ENCODE measurements at places on chromosomes 4 and X. TPM values are rescaled to one million over a fixed set of nuclear protein-coding genes. Genes with fewer than 3 reads are reported as not detected.

The GK gene
- polyA plus RNA-seq = 110 TPM

The PDE6B gene
- polyA plus RNA-seq = 38.2 TPM

The ANKRD17 gene
- 84.6 TPM for polyA plus RNA-seq

The BCOR gene
- polyA plus RNA-seq = 47.9 TPM

The CENPE gene
- polyA plus RNA-seq = 16.6 TPM

The CT45A10 gene
- not detected for polyA plus RNA-seq

The DDX53 gene
- not detected for polyA plus RNA-seq

The FAM149A gene
- 44.3 TPM for polyA plus RNA-seq

The TMEM271 gene
- not detected for polyA plus RNA-seq

The HSFX1 gene
- 1.9 TPM for polyA plus RNA-seq

The MMAA gene
- polyA plus RNA-seq = 13.7 TPM

The RNF212 gene
- 14.9 TPM for polyA plus RNA-seq

The CAPN6 gene
- 25.8 TPM for polyA plus RNA-seq

DNA sequence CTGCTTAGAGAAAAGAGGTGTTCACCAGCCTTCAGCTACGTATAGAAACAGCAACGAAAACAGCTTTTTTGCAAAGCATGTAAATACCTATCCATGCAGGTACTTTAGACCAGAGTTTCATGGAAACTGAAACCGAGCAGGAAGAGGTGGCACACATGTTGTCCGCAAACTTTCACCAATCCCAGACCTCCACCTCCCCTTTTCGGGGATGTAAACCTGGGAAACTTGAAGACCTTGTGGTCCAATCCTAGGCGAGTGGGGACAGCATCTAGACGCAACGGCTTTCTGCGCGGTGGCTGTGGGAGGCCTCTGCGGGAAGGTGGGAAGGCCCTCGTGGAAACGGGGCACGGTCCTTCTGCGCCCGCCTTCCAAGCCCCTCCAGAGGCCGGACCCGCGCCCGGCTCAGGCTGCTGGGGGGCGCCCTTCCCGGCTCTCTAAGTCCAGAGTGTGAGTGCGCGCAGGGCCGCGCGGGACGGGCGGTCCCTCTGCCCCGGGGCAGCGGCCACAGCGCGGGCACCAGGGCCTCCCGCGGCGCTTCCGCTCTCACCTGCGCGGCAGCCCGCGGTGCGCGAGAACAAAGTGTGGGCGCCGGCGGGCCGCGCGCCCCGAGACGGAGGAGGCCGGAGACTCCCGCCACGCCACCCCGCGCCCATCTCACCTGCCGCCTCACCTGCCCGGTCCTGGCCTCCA is 830 bp upstream of the SHROOM2 start:
- no peak for DNase-seq

- no peak for DNase-seq
These were observed 50.0 kb downstream of the TMA16 start for GRCh38 chr4:163544407-163545038.

DNA sequence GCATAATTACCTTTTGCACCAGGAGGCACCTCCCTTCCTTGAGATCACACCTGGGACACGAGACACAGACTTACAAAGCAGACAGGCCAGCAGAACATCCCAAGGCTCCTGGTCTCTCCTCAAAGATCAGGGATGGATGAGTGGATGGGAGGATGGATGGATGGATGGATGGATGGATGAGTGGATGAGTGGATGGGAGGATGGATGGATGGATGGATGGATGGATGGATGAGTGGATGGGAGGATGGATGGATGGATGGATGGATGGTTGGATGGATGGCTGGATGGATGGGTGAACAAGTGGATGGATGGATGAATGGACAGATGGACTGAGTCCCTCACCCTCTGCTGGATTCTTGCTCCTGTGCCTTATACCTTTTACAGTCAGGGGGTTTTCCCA is 364.0 kb downstream of the BCOR start:
- no peak for DNase-seq

- no peak for DNase-seq
These were observed 27.9 kb downstream of the TKTL1 start for GRCh38 chrX:154323537-154323936.

- no peak for DNase-seq
These were observed 1977.2 kb downstream of the PCDH7 start for GRCh38 chr4:32697281-32697814.

GRCh38 chr4:9901257-9901656 is 119.8 kb downstream of the DRD5 start:
- no peak for DNase-seq

GRCh38 chr4:139770361-139770760 is 104.7 kb downstream of the MGST2 start:
- no peak for DNase-seq

- DNase-seq = no peak
These were observed 188.7 kb upstream of the VCX start for GRCh38 chrX:7654316-7654715.

DNA sequence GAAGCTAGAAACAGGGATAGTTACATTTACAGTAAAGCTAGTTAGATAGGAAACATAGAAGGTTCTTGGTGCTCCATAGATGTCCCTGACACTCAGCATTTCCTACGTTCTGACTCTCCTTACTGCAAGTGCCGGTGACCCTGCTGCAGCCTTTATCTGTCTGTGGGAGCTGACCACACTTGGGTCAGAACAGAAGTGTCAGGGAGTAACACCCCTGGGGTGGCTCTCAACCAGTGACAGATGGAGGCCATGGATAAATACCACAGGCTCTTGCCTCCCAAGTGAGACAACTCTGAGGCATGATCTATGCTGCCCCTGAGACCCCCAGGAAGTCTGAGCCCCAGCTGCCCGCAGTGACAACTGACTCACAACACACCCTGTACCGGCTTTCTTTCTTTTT is 69.8 kb downstream of the ANXA3 start:
- DNase-seq = no peak

DNA sequence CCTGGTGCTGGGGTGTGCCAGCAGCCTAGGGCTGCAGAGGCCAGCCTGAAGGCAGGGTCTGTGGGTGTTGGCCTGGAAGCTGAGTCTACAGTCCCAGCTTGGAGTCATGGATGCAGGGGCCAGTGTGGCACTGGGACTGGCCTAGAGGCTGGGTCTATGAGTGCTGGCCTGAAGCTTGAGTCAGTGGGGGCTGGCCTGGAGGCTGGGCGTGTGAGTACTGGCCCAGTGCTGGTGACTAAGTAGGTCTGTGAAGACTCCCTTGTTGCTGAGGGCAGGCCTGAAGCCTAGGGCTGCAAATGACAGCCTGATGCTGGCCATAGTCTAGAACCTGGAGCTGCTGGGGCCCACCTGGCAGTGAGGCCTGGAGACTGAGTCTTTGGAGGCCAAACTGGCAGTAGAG is 31.3 kb upstream of the ALG13 start:
- DNase-seq = no peak

DNA sequence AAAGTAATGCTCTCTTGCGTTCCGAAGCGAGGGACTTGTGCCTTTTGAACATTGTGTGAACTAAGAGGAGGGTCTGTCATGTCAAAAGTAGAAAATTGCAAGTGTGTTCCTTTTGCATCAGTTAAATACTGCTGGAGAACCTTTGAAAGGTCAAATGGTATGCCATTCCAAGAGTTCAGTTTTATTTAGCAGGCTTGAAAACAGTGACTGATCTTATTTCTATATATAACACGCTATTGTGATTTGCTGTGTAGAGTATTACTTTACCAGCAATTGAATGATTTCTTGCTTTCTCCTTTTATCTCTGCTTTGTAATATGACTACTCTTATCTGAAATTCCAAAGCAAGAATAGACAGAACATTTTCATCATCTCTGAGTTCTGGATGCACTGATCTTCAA is at the start of gene TECRL:
Gene TECRL (minus strand): TSS at position 151 of the 400 bp plus-strand sequence. CDS start 99 bp downstream, at position 52.
- DNase-seq = no peak

- no peak for DNase-seq
These were observed 32.0 kb upstream of the AMELX start for GRCh38 chrX:11261260-11261659.

- no peak for DNase-seq
These were observed 96.0 kb downstream of the FANCB start for GRCh38 chrX:14776901-14777300.

- DNase-seq = no peak
These were observed 139.7 kb upstream of the SPRY1 start for GRCh38 chr4:123256901-123257300.

DNA sequence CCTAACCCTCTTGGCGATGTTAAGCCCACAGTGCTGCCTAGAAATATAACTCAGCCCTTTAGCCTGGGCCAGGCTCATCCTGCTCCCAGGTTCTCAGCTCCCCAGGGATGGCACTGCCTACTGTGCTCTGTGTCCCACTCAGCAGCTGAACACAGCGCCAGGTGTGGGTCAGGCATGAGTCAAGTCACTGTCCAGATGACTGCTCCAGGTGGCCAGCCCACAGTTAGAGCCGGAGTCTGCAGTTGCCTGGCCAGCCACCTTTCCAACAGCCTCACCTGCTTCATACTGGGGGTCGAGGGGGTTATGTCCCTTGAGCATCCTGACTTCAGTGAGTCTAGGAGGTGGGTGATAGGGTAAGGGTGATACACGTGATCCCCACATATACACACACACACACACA is 48.4 kb downstream of the TBC1D14 start:
- no peak for DNase-seq

DNA sequence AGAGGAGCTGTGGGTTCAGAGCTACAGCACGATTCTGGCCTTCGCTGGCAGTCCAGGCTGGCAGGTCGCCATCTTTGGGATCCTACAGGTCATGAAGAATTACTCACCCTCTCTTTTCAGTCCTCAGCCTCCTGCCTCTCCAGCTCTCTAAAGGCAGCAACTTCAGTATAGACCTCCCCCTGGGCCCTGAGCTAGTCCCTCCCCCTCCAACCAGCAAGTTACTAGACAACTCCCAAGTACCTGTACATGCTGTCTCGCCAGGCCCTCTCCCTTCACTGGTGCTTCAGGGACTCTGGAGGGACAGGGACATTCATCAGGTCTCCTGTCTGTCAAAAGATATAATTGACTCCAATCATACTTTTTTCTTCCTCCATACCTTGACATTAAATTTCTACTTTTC is at the start of gene GPR119:
Gene GPR119 (minus strand): TSS at position 155 of the 400 bp plus-strand sequence. CDS start 227 bp downstream, outside the sequence.
- DNase-seq = no peak

DNA sequence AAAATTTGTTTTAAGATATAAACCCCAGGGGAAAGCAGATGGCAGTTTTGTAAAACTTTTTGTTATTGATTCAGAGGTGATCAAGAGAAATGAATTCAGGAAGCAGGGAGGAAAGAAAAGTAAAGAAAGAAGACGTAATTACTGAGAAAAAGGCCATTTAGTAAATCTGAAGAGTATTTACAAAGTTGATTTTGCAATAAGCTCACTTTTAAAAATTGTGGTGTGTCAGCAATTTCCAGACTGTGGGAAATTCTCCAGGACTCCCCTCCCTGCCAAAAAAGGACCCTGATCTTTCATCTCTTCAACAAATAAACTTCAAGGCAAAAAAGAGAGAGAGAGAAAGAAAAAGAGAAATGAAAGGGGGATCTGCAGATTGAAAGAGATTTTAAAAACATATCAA is 36.6 kb downstream of the PCYT1B start:
- no peak for DNase-seq

DNA sequence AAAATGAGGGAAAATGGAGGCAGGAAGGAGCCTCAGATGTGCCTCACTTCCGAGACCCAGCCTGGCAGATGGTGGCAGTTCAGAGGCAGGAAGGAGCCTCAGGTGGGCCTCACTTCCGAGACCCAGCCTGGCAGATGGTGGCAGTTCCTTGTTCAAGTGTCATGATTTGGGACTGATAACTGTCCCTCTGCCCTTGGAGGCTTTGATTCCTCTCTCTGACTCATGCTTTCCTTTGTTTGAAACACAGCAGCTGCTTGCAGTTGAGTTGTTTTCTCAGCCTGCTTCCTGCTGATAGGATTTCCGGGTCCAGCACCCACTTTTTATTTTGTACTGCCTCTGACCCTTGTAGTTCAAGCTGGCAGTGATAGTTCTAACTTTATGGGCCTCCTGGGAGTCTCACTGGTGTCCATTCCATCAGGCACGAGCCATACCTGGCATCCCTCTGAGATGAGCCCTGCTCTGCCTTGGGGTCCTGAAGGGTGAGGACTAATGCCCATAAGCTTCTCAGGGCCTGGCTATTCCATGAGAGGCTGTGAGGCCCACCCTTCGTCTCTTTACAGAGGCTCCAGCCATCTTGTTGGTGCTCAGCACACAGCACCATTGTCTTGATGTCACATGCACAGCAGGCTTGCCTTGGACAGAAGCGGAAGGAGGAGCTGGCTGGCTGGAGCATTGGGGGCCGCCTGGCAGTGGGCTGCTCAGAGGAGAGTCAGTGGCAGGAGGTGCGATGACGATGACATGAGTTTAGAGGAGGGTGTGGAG is 13.0 kb downstream of the RGS12 start:
- no peak for DNase-seq

GRCh38 chr4:186606591-186606992 is 51.2 kb upstream of the MTNR1A start:
- DNase-seq = no peak

DNA sequence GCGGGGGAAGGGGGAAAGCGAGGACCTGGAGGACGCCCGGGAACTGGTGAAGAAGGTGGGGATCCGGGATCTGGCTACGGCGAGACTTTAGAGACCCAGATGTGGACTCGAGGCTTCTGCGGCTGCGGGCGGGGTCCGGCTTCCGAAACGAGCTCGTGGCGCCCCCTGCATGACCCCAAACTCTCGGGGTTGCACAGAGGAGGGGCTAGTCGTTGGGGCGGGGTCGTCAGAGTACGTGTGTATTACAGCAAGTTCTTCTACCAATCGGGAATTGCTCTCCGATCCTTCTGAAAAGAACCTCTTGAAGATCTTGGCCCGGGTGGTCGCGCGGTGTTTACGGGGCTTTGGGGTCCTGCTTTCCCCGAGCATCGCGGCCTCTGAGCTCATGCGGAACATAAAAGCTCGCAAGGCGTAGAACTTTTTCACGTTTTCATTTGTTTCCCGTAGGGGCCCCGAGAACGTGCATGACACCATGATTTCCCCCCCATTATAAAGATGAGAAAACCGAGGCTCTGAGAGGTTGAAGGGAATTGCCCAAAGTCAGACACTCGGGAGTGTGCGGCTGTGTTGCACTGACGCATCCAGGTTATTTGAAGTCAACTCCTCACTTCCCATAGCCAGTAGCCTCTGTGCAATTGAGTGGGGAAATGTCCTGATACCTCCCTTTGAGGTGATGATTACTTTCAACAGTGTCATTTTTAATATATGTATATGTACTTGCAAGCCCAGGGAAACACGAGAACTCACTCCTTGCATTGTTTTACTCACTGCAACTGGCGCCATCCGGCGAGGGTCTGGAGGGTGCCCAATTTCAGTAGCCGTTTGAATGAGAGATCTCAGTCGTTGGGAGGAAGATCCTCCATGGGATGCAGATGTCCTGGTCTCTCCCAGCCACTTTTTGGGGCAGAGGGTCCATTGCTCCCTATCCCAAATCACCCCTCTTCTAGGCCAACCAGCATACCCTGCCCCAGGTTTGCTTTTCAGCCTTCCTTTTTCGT is at the start of gene BEND4:
Gene BEND4 (minus strand): TSS at position 149 of the 998 bp plus-strand sequence. CDS start 512 bp downstream, outside the sequence.
- no peak for DNase-seq

DNA sequence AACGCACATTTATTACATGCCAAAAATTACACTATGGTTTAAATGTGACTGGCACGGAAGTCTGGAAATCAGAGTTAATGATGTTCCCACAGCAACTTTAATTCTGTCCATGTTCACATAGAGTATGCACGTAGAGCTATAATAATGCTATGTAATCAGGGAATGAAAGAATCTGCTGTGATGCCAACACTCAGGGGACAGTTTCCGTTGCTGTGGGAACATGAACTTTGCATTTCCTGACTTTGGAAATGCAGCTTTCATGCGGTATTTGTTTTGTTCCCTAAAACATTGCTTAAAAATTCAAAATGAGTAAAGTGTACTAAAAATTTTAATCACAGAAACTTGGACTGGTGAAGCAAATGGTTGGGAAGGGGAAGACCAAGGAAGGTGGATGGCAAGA is 65.7 kb downstream of the MAGEA1 start:
- no peak for DNase-seq

- no peak for DNase-seq
These were observed 321.6 kb upstream of the PCDH10 start for GRCh38 chr4:132827522-132827921.

Data from right renal cortex interstitium (tissue), 3 donors.